C1 segment of cervical spinal cord (tissue), 14 donors: ENCODE measurements at places on chromosomes 2 and 18.

GRCh38 chr2:40178171-40178778 is 273.6 kb downstream of the SLC8A1 start:
- DNase-seq = no peak

- DNase-seq = no peak
These were observed 153.6 kb downstream of the ATP9B start for GRCh38 chr18:79222790-79223189.

DNA sequence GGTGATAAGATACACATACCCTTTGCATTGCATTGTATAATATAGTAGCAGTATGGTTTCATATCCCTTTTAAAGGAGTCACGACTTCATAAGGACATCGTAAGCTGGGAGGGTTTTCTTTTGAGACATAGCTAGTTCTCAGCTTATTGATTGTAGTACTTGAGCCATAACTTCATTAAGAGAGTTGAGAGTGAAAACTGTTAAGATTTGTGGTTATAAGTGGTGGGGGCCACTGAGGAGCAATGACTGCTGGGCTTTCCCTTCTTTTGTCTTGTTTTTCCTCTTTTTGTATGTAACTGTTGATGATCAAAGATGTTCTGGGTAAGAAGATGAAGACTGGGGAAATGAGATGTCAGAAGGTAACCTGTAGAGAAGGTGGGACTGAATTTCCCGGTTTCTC is 11.0 kb downstream of the EIF5B start:
- DNase-seq = no peak

GRCh38 chr2:216713691-216714336 is 18.5 kb upstream of the IGFBP5 start:
- peak; percentile 28 for DNase-seq

DNA sequence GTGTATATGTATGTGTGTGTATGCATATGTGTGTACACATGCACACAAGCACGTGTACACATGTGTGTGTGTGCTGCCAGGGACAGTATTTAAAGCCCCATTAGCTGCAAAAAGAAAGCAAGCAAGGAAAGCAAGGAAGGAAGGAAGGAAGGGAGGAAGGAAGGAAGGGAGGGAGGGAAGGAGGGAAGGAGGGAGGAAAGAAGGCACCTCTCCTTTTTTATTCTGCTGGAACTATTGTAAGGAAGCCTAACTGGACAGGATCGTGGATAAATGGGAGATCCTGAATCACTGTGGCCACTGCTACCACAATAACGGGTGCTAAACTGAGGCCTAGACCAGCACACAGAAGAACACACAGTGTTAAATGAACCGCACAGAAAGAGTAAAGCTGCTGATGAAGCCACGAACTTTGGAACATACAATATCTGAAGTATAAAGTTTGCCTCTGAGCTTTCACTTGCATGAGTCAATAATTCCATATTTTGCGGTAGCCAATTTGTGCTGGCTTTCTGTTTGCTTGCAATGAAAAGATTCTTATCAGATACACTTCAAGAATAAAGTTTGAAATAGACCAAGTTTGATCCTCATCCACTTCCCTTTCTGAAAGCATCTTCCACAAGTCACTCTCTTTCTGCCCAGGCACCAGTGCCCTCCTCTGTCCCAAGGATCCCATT is 15.5 kb downstream of the CACNB4 start:
- DNase-seq = no peak

DNA sequence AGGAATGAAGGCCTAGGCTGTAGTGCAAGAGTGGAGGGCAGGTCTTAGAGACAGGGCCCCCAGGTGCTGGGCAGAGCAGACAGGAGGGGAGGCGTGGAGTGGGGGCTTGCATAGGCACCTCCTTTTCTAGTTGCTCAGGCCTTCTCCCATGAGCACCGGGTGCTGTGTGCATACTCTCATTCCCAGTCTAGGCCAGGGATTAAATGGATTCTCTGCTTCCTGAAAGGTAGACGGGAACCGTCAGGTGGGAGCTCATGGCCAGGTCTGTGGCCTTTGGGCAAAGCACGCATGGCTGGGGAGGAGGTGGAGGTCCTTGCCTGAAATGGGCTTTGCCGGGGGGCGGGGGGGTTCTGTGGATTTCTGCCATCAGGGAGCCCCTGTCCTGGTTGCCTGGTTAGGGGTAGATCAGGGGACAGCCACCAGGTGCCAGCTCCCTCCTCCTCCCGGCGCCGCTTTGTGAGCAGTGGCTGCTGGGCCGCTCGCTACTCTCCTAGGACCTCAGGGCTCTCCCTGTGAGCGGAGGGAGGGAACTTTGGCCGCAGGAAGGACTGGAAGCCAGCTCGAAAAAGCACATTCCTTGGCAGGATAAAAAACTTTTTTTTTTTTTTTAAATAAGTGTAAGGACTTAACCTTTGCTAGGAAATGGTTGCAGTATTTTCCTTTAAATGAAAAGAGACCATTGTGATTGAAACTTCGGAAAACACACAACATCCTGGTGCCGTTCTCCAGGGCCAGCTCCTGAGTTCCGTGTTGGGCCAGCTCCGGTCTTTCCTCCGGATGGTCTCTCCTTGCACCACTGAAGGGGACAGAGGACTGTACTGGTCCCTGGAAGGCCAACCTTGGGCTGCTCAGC is 82.8 kb upstream of the HAAO start:
- no peak for DNase-seq
